Stimulated activated naive B cell treated with anti-CD40 and anti-IgM and Interleukin-4, amounts not matched to agents 10 μg/mL and 1 μg/mL and 100 μg/mL, for 72 hours (primary cell): ENCODE measurements at places on chromosomes 7 and 10.

- no peak for DNase-seq
Measured at GRCh38 chr10:78335691-78336401, 302.2 kb downstream of the RPS24 start.

- no peak for DNase-seq
Measured at GRCh38 chr7:106112972-106113421, 885 bp upstream of the SYPL1 start.

GRCh38 chr7:27263781-27264180 is 21.2 kb downstream of the EVX1 start:
- DNase-seq: no peak

GRCh38 chr7:139423091-139423490 is 60.4 kb downstream of the KLRG2 start:
- no peak for DNase-seq

DNA sequence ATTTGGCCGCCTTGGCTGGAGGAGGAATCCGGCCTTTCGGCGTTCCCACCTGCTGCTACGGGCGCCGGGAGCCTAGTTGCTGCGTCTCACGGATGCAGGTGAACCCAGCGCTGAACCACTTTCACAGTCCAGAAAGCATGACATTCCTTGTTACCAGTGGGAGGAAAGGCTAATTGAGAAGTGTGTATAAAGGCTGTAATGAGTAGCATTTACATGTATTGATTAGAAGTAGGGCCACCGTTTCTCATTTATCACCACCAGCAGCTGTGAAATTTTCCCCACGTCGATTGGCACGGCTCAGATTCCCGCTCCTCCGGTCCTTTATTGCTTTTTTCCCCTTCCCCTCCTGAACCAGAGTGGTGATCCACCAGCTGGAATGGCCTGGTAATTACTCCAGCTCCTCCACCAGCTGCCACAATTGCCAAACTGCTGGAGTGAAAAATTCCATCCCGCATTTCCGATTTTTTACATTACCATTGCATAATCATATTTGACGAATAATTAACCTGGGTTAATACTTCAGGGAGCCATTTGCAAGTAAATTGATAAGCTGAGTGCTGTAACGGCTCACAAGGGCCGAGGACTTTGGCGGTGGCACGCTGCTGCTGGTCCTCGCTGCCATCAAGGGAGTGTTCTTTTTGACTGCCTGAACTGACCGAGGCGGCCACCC is 153.3 kb downstream of the POU6F2 start:
- no peak for DNase-seq

DNA sequence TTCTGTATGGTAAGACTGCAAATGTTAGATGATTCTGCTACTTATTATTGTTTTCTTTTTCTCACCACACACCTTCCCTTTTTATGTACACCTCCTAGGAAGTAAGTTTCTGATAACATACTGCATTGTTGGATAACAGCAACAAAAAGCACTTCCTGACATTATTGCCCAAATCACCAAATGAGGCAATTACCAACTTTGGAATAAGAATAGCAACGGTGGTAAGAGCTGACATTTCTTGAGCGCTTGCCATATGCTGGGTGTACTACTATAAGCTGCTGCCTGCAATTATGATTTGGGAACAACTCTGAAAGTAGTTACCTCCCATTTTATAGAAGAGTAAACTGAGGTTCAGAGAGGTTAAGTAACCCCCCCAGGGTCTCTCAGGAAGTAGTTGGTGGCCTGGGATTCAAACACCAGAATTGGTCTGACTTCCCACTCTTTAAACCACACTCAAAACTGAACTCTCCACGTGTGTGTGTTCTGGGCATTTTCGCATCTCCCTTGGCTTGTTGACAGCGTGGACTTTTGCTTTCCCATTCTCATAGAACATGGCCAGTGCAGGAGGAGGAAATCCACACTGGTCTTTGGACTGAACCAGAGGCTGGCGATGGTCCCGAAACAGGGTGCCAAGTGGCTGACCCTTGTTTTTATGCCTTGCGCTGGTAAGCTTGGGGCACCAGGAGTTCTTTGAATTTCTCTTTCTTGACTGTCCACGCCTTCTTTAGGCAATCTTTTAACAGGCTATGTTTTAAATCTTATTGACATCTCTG is 71.4 kb downstream of the TCF7L2 start:
- DNase-seq: no peak

GRCh38 chr10:97949462-97949861 is 81.0 kb downstream of the CRTAC1 start:
- no peak for DNase-seq

- no peak for DNase-seq
Measured at GRCh38 chr10:130570074-130570473, 433.9 kb downstream of the GLRX3 start.

- no peak for DNase-seq
Measured at GRCh38 chr7:70583965-70584883, 547.7 kb upstream of the GALNT17 start.
